A673 (cell line): ENCODE measurements at places on chromosomes 11 and 22.

DNA sequence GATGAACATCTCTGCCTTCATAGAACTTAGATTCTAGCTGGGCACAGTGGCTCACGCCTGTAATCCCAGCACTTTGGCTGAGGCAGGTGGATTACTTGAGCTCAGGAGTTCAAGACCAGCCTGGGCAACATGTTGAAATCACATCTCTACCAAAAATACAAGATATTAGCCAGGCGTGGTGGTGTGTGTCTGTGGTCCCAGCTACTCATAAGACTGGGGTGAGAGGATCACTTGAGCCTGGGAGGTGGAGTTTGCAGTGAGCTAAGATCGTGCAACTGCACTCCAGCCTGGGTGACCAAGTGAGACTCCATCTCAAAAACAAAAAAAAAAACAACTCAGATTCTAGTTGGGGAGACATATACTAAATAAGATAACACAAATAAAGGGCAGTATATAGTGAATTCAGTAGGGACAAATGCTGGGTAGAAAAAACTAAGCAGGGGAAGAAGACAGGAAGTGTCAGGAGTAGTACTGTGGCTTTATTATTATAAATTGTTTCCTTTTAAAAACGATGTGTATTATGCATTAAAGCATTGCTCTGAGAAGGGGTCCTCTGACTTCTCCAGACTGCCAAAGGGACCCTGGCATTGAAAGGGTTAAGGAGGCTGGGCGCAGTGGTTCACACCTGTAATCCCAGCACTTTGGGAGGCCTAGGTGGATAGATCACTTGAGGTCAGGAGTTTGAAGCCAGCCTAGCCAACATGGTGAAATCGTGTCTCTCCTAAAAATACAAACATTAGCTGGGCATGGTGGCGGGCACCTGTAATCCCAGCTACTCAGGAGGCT lies 46.7 kb downstream of the PACS1 start:
- DNase-seq, result no peak

- no peak for DNase-seq
These were observed 137.3 kb upstream of the SORL1-AS1 start for GRCh38 chr11:121589946-121590537.

GRCh38 chr22:42791721-42792452 lies 65.2 kb downstream of the ARFGAP3 start:
- DNase-seq, result no peak

DNA sequence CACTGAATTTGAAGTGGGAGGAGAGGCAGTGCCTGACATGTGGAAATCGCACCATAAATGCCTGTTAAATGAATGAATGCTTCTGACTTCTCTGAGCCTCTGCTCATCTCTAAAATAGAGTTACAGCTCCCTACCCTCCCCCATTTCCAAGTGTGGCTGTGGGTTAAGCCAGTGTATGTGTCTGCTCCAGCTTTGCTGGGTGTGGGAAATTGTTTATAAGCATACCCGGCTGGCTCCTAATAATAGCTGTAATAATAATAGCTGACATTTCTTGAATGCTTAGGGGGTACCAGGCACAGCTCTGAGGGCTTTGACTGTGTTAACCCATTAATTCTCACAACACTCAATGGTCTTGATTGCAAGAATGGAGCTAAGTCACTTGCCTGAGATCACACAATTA lies 7.0 kb upstream of the FCHSD2 start:
- DNase-seq, result peak; percentile 33

DNA sequence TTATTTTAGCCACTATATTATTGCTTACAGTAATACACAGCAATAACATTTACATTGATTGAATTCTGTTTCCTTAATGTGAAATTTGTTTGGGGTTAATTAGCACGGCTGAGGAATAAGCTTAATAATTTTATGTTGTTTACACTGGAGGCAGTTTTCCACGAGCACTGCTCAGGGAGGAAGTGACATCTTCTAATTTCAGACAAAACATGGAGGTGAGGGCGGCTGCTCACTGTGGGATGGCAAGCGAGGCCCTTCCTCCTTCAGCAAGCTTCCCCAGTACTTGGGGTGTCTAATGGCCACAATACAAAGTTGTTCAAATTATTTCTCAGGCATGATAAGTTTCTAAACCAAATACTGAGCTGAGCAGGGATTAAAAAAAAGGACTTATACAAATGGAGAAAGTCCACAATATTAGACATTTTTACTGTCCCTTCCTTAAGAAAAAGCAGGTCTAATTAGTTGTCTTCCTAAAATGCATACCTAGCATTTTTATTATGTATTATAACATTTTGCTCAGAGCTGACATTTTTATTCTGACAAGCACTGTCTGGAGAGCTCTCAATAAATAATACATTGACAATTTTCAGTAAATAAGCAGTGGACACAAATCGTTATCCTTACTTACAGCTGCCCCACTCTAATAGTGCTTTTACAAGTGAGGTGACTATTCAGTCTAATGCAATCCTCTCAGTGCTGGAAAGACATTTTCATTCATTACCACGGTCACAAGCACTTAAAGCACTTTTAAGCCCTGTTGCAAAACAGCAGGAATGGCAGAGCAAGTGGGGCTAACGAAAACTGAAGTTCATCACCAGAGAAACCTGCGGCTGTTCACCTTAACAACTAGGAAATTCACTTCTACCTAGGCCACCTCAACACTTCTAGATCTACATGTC lies 56.2 kb downstream of the SOX6 start:
- DNase-seq, result peak; percentile 26

DNA sequence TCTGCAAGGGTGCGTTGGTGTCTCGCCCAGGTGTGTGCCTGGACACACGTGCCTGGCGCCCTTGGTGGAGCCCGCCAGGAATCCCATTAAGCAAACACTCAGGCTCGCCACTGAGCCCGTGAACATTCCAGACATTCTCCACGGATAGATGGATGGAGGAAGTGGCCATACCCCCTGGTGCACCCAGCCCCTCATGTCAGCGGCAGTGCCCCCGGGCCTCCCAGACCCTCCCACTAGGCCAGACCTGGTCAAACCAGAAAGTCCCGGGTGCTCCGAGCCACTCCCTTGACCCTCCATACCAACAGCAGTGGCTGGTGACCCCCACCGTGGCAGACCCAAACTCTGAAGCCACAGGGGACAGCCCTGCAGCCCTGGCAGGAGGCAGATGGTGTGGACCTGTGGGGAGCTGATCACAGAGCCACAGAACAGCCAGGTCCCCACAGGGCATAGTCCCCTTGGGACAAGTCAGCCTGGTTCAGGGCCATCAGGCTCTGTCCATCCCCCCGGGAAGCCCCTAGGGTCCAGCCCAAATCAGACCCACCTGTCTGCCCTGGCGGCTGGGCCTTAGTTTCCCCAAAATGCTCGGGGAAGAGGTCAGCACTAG lies 1.9 kb downstream of the EPS8L2 start:
- no peak for DNase-seq

- DNase-seq, result no peak
These were observed 23.8 kb upstream of the SLC22A12 start for GRCh38 chr11:64566915-64567891.

GRCh38 chr22:22855617-22856308 lies 31.9 kb upstream of the IGLL5 start:
- DNase-seq, result peak; percentile 45

DNA sequence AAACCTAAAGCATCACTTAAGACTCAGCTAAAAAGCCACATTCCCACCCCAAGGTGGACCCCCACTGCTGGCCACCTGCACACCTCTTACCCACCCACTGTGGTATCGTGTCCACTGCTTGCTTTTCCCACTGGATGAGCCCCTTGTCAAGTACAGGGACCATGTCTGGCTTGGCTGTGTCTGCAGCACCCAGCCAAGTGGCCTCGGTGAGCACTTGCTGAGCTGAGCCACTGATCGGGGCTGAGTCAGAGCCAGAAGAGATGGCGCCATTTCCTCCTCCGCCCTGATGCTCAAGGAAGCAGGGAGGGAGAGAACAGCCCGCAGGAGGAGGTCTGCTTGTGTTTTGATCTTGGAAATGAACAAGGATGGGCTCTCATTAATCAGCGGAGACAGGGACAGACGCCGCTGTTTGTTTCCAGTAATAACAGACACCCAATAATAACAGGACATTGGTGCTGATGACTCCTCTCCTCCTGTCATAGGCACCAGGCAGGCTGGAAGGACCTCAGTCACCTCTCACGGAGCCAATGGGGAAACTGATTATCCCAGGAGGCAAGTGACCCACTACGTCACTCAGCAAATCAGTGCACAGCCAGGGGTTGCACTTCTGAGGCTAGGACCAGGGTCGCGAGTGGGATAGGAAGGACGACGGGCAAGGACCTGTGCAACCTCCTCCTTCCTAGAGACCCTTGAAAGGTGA lies 85.2 kb upstream of the RTL6 start:
- DNase-seq, result peak; percentile 38

DNA sequence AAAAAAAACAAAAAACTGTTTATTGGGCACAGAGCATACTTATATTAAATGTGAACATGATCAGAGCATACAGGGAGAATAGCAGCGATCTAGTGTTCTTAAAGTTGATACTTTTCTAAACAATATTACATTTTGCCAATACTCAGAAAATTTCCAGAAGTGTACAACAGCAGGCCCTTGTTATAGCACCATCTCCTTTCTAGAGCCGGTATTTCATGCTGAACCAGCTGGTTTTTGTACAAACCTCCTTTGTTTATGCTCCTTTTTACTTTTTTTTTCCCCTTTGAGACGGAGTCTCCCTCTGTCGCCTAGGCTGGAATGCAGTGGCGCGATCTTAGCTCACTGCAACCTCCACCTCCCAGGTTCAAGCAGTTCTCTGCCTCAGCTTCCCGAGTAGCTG lies 90.7 kb downstream of the PPP6R3 start:
- no peak for DNase-seq

GRCh38 chr11:13415201-13415600 lies 47.8 kb downstream of the BTBD10 start:
- no peak for DNase-seq

- DNase-seq, result no peak
These were observed 66.8 kb downstream of the TCF20 start for GRCh38 chr22:42203609-42204008.

- no peak for DNase-seq
These were observed 10.3 kb upstream of the CCDC86 start for GRCh38 chr11:60831501-60832079.

GRCh38 chr11:134663506-134664313 lies 251.7 kb upstream of the B3GAT1 start:
- no peak for DNase-seq

DNA sequence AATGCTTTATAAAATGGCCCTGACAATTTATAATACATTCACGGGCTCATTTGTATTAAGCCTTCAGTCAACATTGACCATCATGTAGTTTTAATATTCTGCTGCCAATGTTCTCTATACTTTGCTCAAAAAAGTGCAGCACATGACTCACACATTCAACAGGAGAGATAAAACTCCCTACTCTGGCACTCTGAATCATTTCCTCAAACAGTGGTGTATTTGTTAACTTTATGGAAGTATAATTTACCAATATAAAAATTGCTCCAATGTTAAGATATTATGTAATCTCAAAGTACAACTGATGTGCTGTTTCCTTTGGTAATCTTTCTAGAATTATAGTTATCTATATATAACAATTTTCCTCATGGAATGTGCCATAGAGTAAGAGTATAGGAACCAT lies 39.9 kb downstream of the MAML2 start:
- DNase-seq, result peak; percentile 42

GRCh38 chr11:3220101-3220500 lies 1.5 kb upstream of the MRGPRG start:
- no peak for DNase-seq

DNA sequence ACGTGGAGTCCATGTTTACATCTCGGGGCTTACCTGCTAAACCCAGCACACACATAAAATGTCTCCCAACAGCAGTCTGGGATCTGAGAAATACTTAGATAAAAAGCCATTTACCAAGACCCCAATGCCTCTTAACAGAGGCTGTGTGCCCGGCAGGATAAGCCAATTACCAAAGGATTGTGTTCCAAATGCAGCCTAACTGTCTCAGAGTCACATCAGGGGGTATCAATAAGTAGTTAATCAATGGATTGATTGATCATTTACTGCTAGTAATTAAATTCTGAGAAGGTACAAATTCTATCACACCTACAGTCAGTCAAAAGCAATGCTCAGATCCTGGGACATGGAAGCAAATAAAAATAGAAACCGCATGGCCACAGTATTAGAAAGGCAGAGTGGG lies 125.6 kb downstream of the DSCAML1 start:
- no peak for DNase-seq

DNA sequence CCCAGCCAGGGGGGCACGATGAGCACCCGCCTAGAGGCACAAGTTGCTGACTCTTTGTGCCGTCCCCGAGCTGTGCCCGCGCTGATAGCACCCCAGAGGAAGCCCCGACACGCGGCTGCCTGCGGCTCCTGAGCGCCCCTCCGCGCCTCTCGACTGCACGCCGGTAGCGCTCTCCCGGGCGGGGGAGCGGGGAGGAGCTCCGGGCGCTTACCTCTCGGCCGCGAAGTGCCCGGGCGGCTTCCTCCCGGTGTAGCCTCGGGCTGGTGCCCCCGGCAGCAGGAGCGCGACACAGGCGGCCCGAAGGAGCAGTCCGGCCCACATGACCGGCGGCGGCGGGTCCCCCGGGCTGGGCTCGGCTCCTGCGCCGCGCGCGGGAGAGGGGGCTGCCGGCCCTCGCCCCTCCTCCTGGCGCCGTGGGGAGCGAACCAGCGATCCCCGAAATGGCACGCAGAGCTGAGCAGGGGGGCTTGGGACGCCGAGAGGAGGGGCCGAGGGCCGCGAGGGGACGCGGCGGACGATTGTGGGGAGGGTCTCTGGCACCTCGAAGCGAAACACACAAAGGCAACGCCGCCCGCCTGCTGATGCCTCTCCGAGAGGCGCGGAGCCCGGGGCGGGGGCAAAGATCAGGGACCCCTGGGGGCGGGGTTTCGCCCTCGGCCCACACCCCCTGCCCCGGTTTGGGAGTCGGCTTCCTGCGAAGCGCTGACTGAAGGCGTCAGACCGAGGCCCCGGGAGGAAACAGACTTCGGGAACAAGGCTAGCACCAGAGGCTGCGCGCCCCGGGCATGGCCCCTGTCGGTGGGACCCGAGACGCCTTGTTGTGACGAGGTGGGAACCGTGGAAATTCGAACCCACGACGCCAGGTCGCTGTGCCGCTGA lies at the start of gene VWCE:
Gene VWCE (minus strand): TSS at position 600 of the 879 bp plus-strand sequence. CDS start 279 bp downstream, at position 321.
- peak; percentile 88 for DNase-seq

- DNase-seq, result peak; percentile 51
These were observed 291.8 kb downstream of the MIAT start for GRCh38 chr22:26949193-26949592.

GRCh38 chr11:78391424-78391823 lies 26.2 kb downstream of the GAB2 start:
- no peak for DNase-seq

- no peak for DNase-seq
These were observed 24.6 kb downstream of the LMO1 start for GRCh38 chr11:8239040-8239439.

DNA sequence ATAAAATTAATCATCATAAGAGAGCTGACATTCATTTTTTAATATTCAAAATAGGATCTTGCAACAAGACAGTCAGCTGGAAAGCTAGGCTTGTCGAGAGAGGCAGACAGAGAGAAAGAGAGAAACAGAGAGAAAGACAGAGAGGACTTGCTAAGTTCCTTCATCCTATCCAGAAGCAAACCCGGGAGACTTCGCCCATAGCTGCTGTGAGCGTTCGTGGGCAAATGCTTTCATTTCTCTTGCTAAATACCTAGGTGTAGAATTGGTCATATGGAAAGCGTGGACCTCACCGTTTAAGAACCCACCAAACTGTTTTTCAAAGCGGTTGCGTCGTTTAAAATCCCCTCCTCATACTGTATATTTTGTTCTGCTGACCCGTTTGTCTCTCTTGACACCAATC lies 25.3 kb upstream of the KRTAP5-6 start:
- no peak for DNase-seq

- DNase-seq, result no peak
These were observed 7.3 kb downstream of the PACSIN2 start for GRCh38 chr22:43007519-43008102.
